ENCODE measurements at places on chromosomes 11 and 22. TPM values are rescaled to one million over a fixed set of nuclear protein-coding genes. Genes with fewer than 3 reads are reported as not detected.

- DNase-seq = no peak
These were observed 44.6 kb downstream of the SERGEF start for GRCh38 chr11:17968206-17968605.

- no peak for DNase-seq
These were observed at the start of gene MRGPRX3 for GRCh38 chr11:18132341-18132740. TSS of gene MRGPRX3 (plus strand) at chr11:18132571. CDS start at chr11:18137203, 4,632 bp downstream.

GRCh38 chr11:117535850-117536411, 208.3 kb downstream of the CEP164 start:
- no peak for DNase-seq

- DNase-seq = no peak
These were observed 2.0 kb upstream of the SAA1 start for GRCh38 chr11:18264035-18264434.

- DNase-seq = no peak
These were observed 46.4 kb upstream of the ARHGAP42 start for GRCh38 chr11:100640646-100641045.

DNA sequence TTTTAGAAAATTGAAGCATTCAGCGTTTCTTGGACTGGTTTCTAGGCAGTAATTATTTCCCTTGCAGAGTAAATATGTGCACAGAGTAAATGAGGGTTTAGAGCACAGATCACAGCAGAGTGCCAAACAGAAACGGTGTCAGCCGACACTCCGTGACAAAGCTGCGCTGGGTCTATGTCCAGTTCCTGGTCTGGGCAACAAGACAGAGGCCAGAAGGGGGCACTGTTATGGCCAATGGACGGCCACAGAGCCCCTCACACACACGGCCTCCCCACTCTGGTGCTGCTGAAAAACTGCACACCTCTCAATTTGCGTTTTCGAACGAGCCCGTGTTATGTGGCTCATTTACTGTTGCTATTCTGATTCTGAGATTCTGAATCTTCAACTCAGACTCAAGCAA, 180.7 kb downstream of the MPPED1 start:
- no peak for DNase-seq

- DNase-seq = no peak
These were observed 16.9 kb upstream of the SPTY2D1 start for GRCh38 chr11:18650859-18651557.

GRCh38 chr22:28798810-28799605, 1.4 kb downstream of the XBP1 start:
- DNase-seq = no peak

DNA sequence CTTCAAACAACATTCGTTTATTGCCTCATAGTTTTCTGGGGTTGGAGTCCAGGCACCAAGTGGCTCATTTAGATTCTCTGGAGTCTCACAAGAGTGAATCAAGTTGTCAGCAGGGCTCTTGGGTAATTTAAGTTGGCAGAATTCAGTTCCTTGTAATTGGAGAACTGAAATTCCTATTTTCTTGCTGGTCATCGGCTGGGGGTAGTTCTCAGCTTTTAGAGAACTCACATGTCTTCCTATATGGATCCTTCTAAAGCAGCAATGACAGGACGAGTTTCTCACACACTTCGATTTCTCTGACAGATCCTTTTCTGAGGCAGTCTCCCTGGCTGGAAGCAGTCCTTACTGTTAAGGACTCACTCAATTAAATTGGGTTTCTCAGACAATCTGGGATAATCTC, 17.3 kb upstream of the OOSP4B start:
- DNase-seq = no peak

- DNase-seq = no peak
These were observed 3.5 kb downstream of the NXPE1 start for GRCh38 chr11:114556135-114556534.

DNA sequence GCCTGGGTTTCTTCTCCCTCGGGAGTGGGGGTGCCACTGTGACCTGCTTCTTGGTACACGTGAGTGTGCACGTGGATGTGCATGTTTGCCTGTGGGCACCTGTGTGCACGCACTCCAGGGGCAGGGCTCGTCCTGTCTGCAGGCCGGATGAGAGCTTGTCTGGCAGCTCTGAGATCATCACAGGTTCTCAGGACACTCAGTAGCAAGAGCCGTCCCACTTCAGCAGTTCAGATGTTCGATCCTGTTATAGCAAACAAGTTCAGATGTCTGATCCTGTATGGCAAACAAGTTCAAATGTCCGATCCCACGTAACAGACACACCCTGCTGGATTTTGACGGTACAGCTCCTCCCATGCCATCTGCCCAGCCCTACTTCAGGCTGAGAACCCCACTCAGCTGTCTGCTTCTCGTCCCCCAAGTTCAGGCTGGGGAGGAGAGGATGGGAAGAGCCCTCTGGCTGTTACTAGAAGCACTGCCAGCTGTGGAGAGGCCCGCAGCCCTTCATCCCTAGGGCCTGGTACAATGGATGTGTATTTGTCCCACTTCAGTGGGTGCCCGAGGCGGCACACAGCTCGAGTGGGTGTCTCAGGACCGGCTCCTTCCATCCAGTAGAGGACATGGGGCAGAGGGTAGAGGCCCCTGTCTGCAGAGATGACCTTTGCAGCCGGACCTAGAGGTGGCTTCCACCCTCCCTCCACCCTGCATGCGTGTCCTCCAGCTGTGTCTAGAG, 1126.9 kb downstream of the BRD1 start:
- DNase-seq = no peak

- DNase-seq = no peak
These were observed 1.4 kb downstream of the USP47 start for GRCh38 chr11:11843211-11843621.

- DNase-seq = no peak
These were observed 15.5 kb downstream of the ARVCF start for GRCh38 chr22:20001082-20001638.

DNA sequence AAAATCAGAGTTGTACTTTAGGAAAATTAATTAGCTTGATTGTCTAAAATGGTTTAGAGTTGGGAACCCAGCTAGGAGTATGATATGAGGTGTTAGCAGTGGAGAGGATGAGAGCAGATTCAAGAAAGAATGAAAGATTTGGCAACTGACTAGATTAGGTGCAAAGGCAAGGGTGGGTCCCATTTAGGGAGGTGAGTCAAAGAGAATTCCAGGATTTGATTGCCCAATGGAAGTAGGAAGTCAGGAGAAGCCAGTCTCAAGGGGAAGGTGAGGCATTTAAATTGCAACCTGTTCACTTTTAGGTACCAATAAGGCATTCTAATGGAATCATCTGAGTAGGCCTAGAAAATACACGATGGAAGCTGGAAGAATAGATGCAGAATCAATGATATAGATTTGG, 3.6 kb upstream of the CKAP5 start:
- DNase-seq = no peak

DNA sequence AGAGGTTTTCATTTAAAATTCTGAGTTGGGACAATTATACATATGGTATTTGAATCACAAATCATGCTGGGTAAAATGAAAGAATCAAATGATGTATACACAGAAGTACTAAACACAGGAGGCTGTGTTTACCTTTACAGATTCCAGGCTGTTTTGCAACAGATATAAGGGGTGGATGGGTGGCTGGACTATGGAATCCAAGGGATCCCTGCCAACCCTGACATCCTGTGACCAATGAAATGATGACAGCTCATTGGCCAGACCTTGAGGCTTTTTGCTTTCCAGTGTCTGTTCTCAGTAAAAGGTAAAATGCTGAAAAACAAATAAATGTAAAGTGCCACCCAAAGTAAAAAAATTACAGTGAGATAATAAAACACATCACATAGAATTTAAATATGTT, 3.3 kb upstream of the DDI1 start:
- no peak for DNase-seq

Gene RNF121
- 32.5 TPM for total RNA-seq

Gene SESN3
- 205 TPM for total RNA-seq

Gene A4GALT
- total RNA-seq = 106 TPM

Gene APOL2
- total RNA-seq = 65.8 TPM

Gene APOBEC3A
- 9.3 TPM for total RNA-seq

Gene CHRM1
- total RNA-seq = not detected

Gene KCNJ11
- total RNA-seq = 6.6 TPM

Gene CCDC15
- 2.8 TPM for total RNA-seq

Gene GGTLC2
- not detected for total RNA-seq

All from sciatic nerve (tissue), 2 donors.